Endothelial cell of umbilical vein (primary cell): ENCODE measurements at places on chromosomes 3 and 15. TPM values are rescaled to one million over a fixed set of nuclear protein-coding genes. Genes with fewer than 3 reads are reported as not detected.

MAGI1 gene
- 8.2 and 10.1 TPM in 2 replicates for polyA plus RNA-seq

CELF6 gene
- 0.17 and 0.22 TPM in 2 replicates for polyA plus RNA-seq

RFT1 gene
- 39.9 TPM in 2 replicates for polyA plus RNA-seq

CHRNA7 gene
- polyA plus RNA-seq, result 0.51 and 0.70 TPM in 2 replicates

TEX55 gene
- polyA plus RNA-seq, result not detected in 2 replicates

KCNMB3 gene
- 1.1 and 1.2 TPM in 2 replicates for polyA plus RNA-seq

NR1I2 gene
- polyA plus RNA-seq, result 0.03 TPM in 2 replicates

PDZRN3 gene
- not detected in 2 replicates for polyA plus RNA-seq

FES gene
- 41.5 and 55.7 TPM in 2 replicates for polyA plus RNA-seq

TMEM108 gene
- polyA plus RNA-seq, result 0.40 and 0.65 TPM in 2 replicates

CHL1 gene
- not detected in 2 replicates for polyA plus RNA-seq

POLQ gene
- polyA plus RNA-seq, result 1.1 and 1.8 TPM in 2 replicates

KBTBD13 gene
- not detected in 2 replicates for polyA plus RNA-seq

PLA1A gene
- polyA plus RNA-seq, result 0.07 and 0.14 TPM in 2 replicates

KIF23 gene
- 14.0 and 25.4 TPM in 2 replicates for polyA plus RNA-seq

ACAN gene
- not detected in 2 replicates for polyA plus RNA-seq

SKIL gene
- 13.2 and 18.4 TPM in 2 replicates for polyA plus RNA-seq

SPINK8 gene
- not detected in 2 replicates for polyA plus RNA-seq
